ENCODE measurements at places on chromosomes 7 and 10. TPM values are rescaled to one million over a fixed set of nuclear protein-coding genes. Genes with fewer than 3 reads are reported as not detected.
A peak's percentile ranks its signal among the peaks of the same experiment; 100 is the strongest.

KCNK18 gene
- total RNA-seq, result not detected

DNA sequence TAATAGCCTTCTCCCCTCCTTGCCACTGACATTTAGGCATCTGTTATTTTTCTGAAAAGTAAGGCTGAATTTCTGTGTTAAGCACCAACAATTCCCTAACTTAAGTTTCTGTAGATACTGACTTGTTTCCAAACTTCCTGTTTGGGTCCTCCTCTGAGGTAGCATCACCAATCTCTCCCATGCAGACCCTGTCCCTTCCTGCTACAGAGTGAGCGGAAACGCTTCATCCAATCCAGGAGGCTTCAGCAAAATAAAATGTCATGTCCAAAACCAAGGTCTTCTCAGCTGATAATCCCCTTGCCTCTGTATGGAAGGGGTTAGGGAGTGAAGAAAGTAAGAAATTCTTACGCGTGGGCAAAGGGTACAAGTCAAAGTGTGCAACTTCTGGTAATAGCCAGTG lies 29.9 kb downstream of the XPNPEP1 start:
- H3K27ac ChIP-seq, result no peak overlapping the region
- peaks cover 63% of the 10 kb centered on the region for H3K36me3 ChIP-seq
- no peak for DNase-seq
- H3K27me3 ChIP-seq, result no peaks in the 10 kb centered on the region
- peaks cover 8% of the 10 kb centered on the region for H3K4me1 ChIP-seq

DNA sequence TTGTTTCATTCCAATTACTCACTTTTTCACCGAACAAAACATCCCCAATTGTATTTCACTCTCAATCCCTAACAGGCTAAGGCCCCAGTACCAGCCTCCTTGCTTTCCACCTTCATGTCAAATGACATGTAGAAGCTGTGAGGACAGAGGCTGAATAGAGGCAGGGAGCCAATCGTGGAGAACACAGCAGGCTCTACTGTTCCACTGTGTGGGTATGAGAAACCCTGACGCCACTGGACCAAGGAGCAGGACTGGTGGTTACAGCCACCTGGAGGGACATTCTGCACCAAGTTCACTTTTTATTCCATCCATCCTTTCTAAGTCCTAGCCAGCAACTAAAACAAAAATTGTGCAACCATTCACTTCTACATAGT lies 502.8 kb downstream of the SORCS1 start:
- H3K36me3 ChIP-seq, result no peaks in the 10 kb centered on the region
- no peak for DNase-seq
- H3K27ac ChIP-seq, result no peak overlapping the region
- H3K4me1 ChIP-seq, result no peaks in the 10 kb centered on the region

DNA sequence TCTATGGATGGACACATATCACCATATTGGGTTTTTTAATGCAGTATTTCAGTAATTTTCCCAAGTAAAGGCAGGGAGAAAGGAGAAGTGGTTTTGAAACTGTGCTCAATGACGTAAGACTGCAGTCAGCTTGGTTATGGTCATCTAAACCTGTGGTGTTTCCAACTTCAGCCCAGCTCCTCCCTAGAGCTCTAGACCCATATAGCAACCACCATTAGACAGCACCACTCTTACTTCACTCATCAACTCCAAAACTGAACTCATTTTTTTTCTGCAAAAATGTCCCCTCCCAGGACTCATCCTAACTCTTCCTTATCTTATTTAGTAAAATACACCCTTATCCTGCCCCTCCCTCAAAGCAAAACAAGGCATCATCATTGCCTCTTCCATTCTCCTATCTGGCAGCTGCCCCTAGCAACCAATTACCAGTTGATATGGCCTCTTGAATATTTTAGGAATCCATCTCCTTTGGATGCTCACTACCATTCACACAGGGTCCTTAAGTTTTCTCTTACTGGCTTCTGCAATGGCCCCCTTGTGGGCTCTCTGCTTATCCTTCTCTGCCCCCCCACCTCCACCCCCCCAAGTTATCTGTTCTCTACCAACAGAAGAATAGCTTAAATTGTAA lies 1.5 kb upstream of the RALA start:
- peak overlapping the region; percentile 89 for H3K27ac ChIP-seq
- H3K4me1 ChIP-seq, result peaks cover 50% of the 10 kb centered on the region
- no peaks in the 10 kb centered on the region for H3K27me3 ChIP-seq
- no peak for DNase-seq
- peaks cover 13% of the 10 kb centered on the region for H3K36me3 ChIP-seq

GRCh38 chr7:23490357-23491135 lies 20.3 kb upstream of the IGF2BP3 start:
- peak overlapping the region; percentile 87 for H3K4me3 ChIP-seq
- peak; percentile 40 for DNase-seq
- peaks cover 5% of the 10 kb centered on the region for H3K4me1 ChIP-seq
- H3K27ac ChIP-seq, result peak overlapping the region; percentile 80

GRCh38 chr10:34002896-34003295 lies 668.4 kb upstream of the NRP1 start:
- DNase-seq, result no peak
- H3K4me3 ChIP-seq, result no peak overlapping the region
- no peaks in the 10 kb centered on the region for H3K36me3 ChIP-seq
- H3K4me1 ChIP-seq, result no peaks in the 10 kb centered on the region

- H3K4me1 ChIP-seq, result peaks cover 10% of the 10 kb centered on the region
- no peak for DNase-seq
- H3K4me3 ChIP-seq, result peak overlapping the region; percentile 87
- H3K27ac ChIP-seq, result no peak overlapping the region
- no peaks in the 10 kb centered on the region for H3K27me3 ChIP-seq
- H3K36me3 ChIP-seq, result no peaks in the 10 kb centered on the region
Observed at GRCh38 chr7:128790315-128791041, 1.3 kb upstream of the CCDC136 start.

- no peak overlapping the region for H3K4me3 ChIP-seq
- no peaks in the 10 kb centered on the region for H3K27me3 ChIP-seq
- H3K27ac ChIP-seq, result no peak overlapping the region
- no peaks in the 10 kb centered on the region for H3K4me1 ChIP-seq
- DNase-seq, result no peak
- no peaks in the 10 kb centered on the region for H3K36me3 ChIP-seq
Observed at GRCh38 chr7:124781907-124782734, 16.5 kb upstream of the GPR37 start.

DNA sequence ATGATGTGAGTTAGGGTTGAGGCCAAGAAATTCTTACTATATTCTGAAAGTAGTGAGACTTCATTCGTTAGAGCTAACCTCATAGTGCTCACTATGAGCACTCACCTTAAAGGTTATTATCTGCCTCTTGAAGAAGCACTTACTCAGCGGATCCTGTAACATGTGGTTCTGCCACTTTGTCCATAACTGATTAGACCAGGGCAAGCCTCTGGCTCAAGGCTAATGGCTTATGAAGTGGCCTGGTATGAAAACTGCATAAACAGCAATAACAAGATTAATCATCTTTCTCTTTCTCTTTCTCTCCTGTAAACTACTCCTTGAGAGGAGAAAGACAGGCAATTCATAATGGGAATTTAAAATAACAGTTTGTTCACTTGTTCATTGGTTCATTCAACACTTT lies 82.8 kb downstream of the MAPK8 start:
- H3K27ac ChIP-seq, result no peak overlapping the region
- H3K4me1 ChIP-seq, result peaks cover 18% of the 10 kb centered on the region
- H3K27me3 ChIP-seq, result no peaks in the 10 kb centered on the region
- no peak for DNase-seq
- no peaks in the 10 kb centered on the region for H3K36me3 ChIP-seq

Data from activated B cell treated with CpG ODN at 0.5 μM for 24 hours (primary cell).